Left lung (tissue), 14 donors: ENCODE measurements at places on chromosomes 1 and 21.

GRCh38 chr21:26447932-26448475 is 125.1 kb downstream of the CYYR1 start:
- DNase-seq, result no peak

DNA sequence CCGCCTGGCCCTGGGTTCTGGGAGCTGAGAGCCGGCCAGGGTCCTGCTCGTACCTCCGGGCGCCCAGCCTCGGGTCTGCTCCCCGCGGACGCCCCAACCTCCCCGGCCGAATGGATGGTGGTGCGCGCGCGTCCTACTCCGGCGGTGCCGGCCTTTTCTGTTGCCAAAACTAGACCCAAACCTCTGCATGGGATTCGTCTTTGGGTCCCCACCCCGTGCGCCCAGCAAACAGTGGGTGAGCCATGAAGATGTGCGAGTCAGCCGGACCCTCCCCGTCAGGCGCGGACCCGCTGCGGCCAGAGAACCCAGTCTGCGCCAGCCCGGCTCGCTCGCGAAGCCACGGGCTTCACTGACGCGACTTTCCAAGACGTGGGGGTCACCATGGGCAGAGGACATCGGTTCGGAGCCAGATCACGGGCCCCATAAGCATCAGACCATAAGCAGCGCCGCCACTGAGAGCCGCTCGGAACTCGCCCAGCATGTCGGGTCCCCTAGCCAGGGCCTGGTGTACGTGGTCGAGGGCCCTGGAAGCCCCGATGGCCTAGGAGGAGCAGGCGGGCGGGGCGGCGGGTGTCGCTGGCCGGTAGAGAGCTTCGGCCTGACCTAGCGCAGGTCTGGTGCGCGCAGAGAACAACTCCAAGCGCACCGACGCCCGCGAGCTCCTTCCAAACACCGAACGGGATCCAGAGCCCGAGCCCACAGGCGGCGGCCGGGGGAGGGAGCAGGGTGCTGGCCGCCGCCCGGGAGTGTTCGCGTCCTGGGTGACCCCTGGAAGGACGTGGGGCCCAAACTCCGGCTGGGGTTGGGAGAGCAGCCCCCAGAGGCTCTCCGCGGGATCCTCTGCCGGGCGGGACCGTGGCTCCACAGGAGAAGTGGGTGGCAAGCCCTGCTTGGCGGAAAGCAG is 1.0 kb upstream of the TP73 start:
- no peak for DNase-seq

DNA sequence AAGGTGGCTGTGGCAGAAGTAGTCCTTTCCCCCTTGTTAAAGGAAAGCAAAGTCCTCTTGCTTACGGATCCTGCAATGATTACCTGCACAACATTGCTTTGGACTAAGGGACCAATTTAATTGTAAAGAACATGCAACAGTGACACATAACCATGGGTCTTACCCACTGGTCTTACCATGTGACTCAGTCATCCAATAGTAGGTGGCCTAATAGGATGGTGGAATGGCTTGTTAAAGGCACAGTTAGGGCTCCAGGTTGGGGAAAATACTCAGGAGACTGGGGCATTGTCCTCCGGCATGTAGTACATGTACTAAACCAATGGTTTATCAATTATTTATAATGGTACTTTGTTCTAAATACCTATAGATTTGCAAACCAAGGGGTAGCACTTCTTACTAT is 2.1 kb upstream of the YIPF1 start:
- DNase-seq, result no peak

DNA sequence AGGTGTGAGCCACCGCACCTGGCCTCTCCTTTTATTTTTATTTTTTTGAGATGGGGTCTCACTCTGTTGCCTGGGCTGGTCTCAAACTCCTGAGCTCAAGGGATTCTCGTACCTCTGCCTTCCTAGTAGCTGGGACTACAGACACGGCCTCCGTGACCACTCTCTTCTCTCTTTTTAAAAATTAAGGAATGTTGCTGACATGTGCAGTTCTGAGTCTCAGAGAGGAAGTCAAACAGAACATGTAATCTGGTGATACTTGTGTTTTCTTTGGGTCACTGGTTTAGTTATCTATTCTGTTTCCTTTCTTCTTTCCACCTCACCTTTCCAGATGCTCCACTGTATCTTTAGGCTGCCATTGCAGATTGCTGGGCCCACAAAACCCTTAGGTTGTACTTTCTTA is 2.7 kb downstream of the WDTC1 start:
- no peak for DNase-seq

DNA sequence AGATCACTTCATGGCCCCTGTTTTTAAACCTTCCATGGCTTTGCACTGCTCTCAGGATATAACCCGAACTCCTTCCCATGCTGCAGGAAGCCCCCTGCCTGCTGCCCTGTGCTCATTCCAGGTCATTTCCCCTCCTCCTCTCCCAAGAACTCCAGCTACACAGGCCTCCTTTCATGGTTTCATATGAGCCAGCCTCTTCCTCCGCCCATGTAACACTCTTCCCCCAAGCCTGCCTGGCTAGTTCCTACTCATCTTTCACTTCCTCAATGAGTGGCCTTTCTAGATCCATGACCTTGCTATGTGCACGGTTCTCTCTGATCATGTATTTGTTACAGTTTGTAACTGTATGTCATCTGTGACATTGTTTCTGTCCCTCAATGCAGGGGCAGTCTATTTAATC is 3.1 kb upstream of the NCF2 start:
- no peak for DNase-seq

DNA sequence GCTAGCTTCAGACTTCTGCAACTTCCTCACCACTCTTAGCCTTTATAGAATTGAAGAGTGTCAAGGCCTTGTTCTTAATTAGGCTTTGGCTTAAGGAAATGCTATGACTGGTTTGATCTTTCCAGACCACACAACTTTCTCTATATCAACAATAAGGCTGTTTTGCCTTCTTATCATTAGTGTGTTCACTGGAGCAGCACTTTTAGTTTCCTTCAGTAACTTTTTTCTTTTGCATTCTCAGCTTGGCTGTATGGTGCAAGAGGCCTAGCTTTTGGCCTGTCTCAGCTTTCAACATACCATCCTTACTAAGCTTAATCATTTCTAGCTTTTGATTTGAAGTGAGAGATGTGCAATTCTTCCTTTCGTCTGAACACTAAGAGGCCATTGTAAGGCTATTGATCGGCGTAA is 8.6 kb downstream of the PRKACB start:
- DNase-seq, result no peak

GRCh38 chr1:73040811-73041210 is 758.5 kb upstream of the NEGR1 start:
- no peak for DNase-seq

DNA sequence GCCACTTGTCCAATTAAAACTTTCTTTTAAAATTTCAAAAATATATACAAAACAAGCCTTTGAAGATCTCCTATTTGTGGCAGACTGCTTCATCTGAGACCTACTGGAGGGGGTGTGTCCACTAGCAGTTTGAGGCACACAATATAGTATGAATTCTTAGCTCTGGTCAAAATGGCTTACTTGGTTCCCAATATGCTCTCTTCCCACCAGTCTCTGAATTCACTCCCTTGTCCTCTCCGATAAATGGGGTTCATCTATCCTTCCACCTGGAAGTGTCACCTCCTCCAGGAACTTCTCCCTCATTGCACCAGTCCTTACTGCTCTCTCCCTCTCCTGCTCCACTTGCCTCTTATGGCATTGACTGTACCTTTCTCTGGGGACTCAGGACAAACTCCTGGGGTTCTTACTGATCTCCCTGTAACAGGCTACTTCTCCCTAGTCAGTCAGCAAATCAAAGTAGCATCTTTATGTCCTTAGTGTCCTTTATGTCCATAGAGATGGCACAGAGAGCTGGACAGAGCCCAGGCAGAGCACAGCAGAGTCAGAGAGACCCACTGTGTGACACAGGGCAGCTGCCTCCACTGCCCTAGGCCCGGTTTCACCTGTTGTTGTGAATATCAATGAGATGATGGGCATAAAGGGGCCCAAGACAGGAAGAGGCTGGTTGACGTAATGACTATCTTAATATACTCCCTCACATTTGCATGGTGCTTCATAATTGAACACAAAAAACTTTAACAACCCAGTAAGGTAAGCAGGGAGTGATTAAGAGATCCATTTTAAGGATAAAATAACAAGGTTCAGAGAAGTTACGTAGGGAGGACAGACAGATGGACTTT is 3.6 kb downstream of the ASAP3 start:
- DNase-seq, result no peak

DNA sequence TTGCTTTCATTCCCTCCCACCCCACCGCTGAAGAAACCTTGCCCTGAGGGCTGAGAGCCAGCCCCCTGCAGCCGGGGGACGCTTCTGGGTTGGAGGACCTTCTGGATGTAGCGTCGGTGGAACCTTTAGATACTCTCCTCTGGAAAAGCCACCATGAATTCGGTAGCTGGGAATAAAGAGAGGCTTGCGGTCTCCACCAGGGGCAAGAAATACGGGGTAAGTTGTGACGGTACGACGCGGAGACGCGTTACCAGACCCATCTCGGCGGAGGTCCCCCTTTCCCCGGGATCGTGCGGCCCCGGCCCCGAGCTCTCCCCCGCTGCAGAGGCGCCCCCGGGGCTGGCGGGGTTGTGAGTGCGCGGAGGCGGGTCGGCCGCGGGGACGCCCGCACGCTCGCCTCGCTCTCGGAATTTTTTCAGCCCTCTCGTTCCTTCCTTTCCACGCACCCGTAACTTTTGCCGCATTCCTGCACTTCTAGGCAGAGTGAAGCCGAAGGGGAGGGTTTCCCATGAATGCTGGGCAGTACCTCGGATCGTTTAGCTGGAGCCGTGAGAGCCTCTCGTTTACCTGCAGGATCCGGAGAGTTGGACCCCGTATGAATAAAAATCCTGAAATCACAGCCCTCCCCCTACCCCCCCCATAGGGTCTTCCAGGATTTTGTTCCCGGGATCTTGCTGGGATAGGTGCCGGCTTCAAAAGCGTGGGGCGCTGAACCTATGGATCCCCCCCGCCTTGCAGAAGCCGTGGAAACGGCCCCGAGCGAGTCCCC is 671 bp downstream of the KIF26B start:
- DNase-seq, result no peak

DNA sequence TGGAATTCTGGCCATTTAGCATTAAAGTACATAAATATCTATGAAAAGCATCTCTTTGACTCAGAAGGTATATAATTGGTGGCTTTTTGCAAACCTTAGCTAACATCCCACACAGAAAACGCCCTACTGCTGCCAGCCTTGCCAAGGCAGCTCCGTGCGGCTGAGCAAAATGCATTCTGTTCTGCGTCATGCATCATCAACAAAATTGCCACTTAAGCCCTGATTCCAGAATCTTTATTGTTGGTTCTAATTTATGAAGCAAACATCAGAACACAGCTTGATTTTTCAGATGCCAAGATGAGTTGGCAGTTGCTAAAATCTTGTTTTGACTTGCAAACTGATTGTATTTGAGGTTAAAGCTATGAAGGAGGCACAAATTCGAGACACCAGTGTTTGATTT is 314.9 kb upstream of the DEPDC1 start:
- no peak for DNase-seq

DNA sequence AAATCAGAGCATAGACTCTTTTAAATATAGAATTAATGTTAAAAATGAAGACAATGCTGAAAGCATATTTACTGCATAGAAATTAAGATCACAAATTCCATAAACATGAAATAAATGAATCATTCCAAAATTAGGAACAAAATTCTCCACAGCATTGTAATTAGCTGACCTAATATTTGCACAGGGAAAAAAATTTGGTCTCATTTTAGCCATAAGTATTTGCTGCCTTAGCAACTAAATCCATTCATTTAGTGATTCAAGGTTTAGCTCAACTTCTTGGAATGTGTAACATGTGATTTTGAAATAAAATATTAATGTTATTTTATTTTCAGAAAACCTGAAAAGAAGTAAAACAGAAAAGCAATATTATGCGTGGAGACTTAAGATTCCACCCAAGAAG is 25.5 kb downstream of the ADAMTS5 start:
- no peak for DNase-seq

DNA sequence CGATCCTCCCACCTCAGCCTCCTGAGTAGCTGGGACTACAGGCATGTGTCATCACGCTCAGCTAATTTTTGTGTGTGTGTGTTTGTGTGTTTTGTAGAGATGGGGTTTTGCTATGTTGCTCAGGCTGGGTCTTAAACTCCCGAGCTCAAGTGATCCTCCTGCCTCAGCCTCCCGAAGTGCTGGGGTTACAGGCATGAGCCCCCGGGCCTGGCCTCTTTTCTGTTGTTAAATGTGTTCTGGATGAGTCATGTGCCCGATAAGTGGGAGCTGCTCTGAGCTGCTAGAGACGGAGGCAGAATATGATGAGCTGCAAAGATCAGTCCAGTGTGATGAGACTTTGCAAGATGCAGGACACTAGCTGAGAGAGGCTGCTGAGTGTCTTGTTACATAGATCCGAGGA is 75.5 kb downstream of the VPS13D start:
- no peak for DNase-seq

DNA sequence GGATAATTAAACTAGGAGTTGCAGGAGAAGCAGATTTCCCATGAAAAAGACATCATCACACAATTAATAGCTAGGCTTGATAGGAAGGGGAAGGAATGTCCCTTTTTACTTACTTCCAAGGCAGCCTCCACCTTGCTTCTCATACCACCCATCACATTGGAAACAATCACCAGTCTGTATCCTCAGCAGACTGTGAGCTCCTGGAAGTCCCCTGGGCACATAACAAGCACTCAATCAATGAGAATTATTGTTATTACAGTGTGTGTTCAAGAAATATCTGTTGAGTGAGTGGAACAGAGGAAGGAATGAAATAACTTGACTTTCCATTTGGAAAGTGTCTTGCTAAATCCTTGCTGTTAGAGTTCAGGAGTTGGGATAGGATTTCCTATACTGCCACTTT is 36.2 kb downstream of the HIVEP3 start:
- DNase-seq, result no peak

- no peak for DNase-seq
Observed at GRCh38 chr1:9549955-9550546, 10.8 kb downstream of the SLC25A33 start.

DNA sequence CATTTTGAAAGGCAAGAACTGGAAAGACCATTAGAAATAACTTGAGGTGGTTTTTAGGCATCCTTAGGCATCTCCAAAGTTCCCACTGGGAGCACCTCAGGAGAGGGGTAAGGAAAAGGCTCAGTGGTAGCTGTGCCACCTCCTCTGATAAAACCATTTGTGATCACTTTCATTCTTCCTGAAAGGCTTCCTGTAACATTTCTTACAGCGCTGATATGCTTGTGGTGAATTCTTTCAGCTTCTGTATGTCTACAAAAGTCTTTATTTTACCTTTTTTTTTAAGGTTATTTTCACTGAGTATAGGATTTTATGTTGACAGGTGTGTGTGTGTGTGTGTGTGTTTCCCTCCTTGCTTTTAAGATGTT is 54.8 kb downstream of the VANGL2 start:
- DNase-seq, result no peak
